ENCODE measurements at places on chromosomes 7 and 10.

DNA sequence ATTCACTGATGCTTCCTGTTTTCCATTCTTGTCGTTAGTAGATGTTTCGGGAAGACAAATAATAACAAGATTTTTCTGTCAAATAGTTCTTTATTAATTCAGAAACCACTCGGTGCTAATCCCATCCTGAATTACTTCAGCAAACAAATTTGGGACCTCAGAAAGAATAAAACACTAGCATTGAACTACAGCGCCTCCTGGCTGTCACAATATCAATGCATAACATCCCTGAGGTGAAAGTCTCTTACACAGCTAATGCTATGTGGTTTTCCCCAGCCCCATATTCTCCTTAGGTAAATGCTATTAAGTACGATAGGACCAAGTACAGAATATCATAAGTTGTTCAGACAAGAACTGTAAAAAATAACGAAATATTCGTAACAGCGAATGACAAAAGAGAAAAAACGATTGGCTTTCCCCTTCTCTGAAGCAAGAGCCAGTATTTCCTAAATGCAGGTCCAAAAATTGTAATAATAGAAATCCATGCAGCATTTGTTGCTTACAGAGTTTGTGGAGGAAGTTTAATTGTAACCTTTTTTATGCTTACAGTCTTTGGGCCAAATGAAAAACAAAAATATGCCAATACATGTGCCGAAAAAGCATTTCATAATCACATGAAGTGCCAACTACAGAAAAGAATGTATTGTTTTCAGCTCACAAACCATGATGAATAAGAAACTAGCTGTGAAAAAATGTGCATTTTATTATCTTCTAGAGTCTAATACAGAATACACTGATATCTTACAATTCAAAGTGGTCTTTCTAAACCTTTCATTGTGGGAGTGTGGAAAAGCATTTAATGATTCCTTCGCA lies 47.3 kb downstream of the MYPN start:
- no peak overlapping the region for H3K27ac ChIP-seq
- H3K27me3 ChIP-seq, result no peaks in the 10 kb centered on the region

- H3K36me3 ChIP-seq, result no peaks in the 10 kb centered on the region
- no peak overlapping the region for H3K27ac ChIP-seq
- H3K27me3 ChIP-seq, result no peaks in the 10 kb centered on the region
- H3K4me1 ChIP-seq, result no peaks in the 10 kb centered on the region
- DNase-seq, result no peak
- H3K4me3 ChIP-seq, result no peak overlapping the region
Measured at GRCh38 chr10:28794986-28795385, 117.7 kb downstream of the BAMBI start.

GRCh38 chr7:6416516-6417145 lies 31.1 kb downstream of the DAGLB start:
- H3K4me1 ChIP-seq, result no peaks in the 10 kb centered on the region
- H3K27ac ChIP-seq, result no peak overlapping the region
- H3K36me3 ChIP-seq, result peaks cover 89% of the 10 kb centered on the region
- H3K27me3 ChIP-seq, result no peaks in the 10 kb centered on the region
- H3K4me3 ChIP-seq, result no peak overlapping the region

DNA sequence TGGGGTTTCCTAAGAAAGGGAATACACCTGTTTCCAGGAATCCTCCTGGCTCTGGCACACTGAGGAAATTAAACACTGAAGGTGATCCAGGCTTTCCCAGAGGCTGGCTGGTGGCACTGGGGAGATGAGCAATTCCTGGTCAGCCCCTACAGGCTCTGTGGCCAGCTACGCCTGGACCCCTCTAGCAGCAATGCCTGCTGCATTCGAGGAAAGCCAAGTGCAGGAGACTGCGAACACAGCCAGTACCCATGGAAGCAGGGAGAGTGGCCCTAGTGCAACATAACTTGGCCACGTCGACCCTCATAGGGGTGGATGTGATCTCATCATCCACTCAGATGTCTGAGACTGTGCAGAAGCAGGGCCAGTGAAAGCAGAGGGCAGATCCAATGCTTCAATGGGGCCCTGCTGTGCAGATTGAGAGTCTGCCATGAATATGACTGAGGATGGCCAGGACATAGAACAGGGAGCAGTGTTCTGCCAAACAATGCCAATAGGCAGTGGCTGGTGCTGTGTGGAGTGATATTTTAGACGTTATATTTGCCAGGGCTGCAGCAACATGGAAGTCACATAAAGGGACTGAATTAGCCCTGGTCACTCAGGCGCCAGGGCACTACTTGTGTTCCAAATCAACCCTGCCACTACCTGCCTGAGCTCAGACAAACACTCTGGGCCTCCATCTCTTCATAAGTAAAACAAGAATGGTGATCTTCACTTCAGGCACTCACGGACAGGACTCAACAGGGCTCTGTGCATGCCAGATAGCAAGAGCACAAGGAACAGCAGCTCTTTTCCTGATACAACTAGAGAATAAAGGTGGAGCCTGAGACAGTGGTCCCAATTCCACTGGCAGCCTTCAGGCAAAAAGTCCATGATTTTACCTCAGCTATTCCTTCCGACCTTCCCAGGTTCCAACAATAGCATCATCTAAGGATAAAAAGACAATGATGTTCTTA lies 2.4 kb downstream of the ZNF488 start:
- peak overlapping the region; percentile 48 for H3K27ac ChIP-seq
- peaks cover 22% of the 10 kb centered on the region for H3K4me1 ChIP-seq
- DNase-seq, result no peak

- H3K4me3 ChIP-seq, result no peak overlapping the region
- no peaks in the 10 kb centered on the region for H3K36me3 ChIP-seq
- no peak overlapping the region for H3K27ac ChIP-seq
- no peak for DNase-seq
Measured at GRCh38 chr7:134632937-134633540, 13.6 kb upstream of the BPGM start.

DNA sequence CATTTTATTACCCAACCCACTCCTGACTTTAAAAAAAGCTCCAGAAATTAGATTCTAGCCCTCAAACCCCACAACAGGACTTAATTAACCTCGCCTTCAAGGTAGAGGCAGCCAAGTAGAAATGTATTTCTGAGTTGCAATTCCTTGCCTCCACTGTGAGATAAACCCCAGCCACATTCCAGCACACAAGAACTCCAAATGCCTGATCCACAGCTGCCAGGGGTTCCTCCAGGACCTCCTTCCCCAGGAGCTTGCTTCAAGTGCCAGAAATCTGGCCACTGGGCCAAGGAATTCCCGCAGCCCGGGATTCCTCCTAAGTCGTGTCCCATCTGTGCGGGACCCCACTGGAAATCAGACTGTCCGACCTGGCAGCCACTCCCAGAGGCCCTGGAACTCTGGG lies 25.9 kb upstream of the ARL4A start:
- DNase-seq, result no peak
- no peaks in the 10 kb centered on the region for H3K27me3 ChIP-seq
- H3K4me1 ChIP-seq, result no peaks in the 10 kb centered on the region
- H3K36me3 ChIP-seq, result no peaks in the 10 kb centered on the region
- H3K27ac ChIP-seq, result no peak overlapping the region

GRCh38 chr7:26441002-26441521 lies 149.4 kb downstream of the SNX10 start:
- no peaks in the 10 kb centered on the region for H3K4me1 ChIP-seq
- H3K27ac ChIP-seq, result no peak overlapping the region
- no peak for DNase-seq

GRCh38 chr10:63382066-63382465 lies 83.7 kb downstream of the JMJD1C start:
- no peaks in the 10 kb centered on the region for H3K27me3 ChIP-seq
- H3K4me1 ChIP-seq, result peaks cover 9% of the 10 kb centered on the region
- H3K4me3 ChIP-seq, result no peak overlapping the region
- DNase-seq, result no peak

DNA sequence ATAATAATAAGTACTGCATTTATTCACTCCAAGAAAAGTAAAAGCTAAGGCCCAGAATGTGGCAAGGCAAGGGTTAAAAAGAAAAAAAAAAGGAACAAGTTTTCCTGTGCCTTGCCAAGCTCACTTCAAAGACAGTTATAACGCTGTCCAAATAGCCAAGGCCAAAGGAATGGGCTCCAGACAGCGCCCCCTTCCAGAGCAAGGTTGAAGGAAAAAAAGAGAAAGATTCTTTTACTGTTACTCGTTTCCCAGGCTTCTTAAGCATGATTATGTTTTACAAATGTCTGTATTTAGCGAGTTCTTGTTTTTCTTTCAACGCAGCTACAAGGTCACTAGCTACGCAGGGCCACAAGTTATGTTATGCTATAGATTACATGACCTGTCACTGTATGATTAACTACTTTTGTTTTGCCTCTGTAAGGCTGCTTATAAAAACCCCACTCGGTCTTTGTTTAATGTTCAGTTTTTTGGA lies 9.1 kb upstream of the EIF4H start:
- no peak overlapping the region for H3K27ac ChIP-seq
- no peaks in the 10 kb centered on the region for H3K27me3 ChIP-seq
- H3K4me3 ChIP-seq, result no peak overlapping the region
- DNase-seq, result peak; percentile 63
- peaks cover 17% of the 10 kb centered on the region for H3K4me1 ChIP-seq

GRCh38 chr10:124728071-124728829 lies 15.9 kb downstream of the FAM53B start:
- peaks cover 4% of the 10 kb centered on the region for H3K36me3 ChIP-seq
- peak overlapping the region; percentile 72 for H3K27ac ChIP-seq
- peaks cover 73% of the 10 kb centered on the region for H3K4me1 ChIP-seq
- no peaks in the 10 kb centered on the region for H3K27me3 ChIP-seq

Data from stomach (tissue), 19 donors.